ENCODE measurements at places on chromosomes 4 and X.
A peak's percentile ranks its signal among the peaks of the same experiment; 100 is the strongest.

GRCh38 chr4:88606832-88607231 lies 14.6 kb downstream of the HERC3 start:
- no peak for DNase-seq

- DNase-seq = no peak
Measured at GRCh38 chr4:121041307-121042090, 30.8 kb downstream of the NDNF start.

DNA sequence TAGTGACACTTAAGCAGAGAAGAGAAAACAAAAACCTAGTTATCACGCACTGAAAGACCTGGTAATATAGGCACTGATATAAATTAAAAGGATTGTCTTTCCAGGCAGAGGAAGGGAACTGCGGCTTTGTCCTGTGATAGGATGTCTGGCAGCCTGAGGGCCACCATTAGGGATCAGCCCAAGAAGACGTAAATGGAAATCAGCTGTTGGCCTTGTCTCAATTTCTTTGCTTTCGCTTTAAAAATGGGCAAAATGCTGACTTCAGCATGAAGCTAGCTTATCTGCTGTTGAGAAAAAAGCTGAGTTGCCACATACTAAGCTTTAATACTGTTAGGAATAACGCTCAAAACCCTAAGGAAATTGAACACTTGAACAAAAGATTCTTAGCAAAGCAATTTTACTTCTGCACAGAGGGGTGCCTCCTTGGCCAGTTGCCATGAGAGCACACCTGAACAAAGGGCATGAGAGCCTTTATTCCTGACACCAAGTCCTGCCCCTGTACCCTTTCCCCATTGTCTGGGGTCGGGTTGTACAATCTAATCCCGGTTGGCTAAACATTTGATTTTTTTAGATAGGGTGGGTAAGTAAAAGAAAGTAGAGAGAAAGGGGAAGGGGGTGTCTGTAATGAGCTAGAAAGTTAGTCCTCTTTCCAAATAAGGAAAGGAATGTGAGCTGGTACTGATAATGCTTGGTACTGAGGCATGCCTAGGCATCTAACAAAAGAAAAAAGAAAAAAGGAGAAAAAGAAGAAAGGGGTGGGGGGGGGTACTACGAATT lies 85.1 kb upstream of the UCP1 start:
- DNase-seq = no peak

- no peak for DNase-seq
Measured at GRCh38 chrX:138711399-138712347, at the start of gene FGF13. FGF13 (minus strand) TSS chrX:138711717; CDS start chrX:138711003, 714 bp downstream.

DNA sequence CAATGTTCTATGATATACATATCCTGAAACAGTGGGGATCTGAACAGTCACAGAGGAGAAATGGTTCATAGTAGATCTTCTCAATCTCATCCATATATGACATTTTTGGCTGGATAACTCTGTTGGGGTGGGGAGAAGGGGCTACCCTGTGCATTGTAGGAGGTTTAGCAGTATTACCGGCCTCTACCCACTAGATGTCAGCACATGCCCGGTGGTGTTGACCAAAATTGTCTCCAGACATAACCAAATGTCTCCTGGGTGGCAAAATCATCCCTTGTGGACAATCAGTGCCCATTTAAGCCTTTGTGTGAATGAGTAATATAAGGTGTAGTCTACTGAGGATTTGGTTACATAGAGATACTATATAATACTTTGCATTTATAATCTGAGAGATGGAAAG lies 89.9 kb downstream of the PLS3 start:
- DNase-seq = peak; percentile 16

DNA sequence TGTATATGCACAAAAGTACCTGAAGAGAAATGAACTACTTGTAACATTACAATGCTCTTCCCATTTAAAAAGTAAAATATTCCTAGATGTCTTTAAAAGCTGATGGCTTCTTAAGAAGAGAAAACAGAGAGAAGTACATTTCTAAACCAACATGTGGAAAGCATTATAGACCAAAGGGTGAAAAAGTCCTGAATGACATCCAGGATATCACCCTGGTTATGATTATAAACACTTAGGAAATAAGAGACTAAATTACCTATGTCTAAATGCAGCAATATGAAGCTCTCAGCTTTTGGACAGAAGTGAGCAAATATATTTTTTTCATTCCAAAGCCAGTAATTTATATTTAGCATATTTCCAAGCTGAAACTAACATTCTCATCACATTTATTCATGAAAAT lies 21.7 kb upstream of the EGFL6 start:
- DNase-seq = no peak

DNA sequence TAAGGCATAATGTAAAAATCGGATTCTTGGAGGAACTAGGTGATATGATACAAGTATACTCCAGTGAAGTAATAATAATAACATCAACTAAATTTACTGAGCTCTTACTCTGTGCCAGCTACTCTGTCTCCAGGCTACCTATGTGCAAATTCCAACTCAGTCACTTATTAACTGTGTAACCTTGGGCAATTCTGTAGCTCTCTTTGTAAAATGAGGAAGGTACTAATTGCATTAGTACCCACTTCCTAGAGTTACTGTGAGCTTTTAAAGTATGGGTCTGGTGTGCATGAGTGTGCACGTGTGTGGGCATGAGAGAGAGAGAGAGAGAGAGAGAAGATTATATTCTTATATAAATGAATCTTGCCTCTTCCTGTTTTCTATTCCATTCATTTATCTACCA lies 169.9 kb downstream of the KCNIP4 start:
- DNase-seq = no peak

GRCh38 chr4:138656990-138657389 lies 358.6 kb upstream of the NOCT start:
- no peak for DNase-seq

GRCh38 chrX:47179221-47179927 lies 14.3 kb upstream of the UBA1 start:
- DNase-seq = peak; percentile 71

GRCh38 chr4:102623622-102624021 lies 122.5 kb downstream of the NFKB1 start:
- peak; percentile 8 for DNase-seq

DNA sequence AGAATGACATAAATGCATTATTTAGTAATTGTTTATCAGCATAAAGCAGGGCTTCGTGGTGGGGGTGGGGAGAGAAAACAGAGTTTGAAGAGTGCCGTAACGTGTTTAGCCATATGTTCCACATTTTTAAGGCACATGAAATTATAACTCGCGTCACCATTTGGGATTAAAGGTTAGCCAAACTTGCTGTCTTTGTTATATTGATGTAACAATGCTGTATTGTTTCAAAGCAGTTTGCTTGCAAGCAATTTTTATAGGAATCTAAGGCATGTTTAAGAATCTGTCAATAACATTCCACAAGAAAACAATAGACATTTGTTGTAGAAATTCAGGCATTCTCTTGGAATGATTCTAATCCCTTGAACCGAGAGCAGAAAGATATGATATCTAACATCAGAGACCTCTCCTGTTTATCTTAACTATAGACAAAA lies 78.3 kb downstream of the CLDN22 start:
- DNase-seq = no peak

- no peak for DNase-seq
Measured at GRCh38 chr4:143391261-143391660, 54.6 kb downstream of the GAB1 start.

All from substantia nigra (tissue), 51 donors.